ENCODE measurements at places on chromosomes 4 and X.
A peak's percentile ranks its signal among the peaks of the same experiment; 100 is the strongest.

- DNase-seq, result no peak
These were observed 176.7 kb downstream of the SLC39A8 start for GRCh38 chr4:102168580-102168979.

DNA sequence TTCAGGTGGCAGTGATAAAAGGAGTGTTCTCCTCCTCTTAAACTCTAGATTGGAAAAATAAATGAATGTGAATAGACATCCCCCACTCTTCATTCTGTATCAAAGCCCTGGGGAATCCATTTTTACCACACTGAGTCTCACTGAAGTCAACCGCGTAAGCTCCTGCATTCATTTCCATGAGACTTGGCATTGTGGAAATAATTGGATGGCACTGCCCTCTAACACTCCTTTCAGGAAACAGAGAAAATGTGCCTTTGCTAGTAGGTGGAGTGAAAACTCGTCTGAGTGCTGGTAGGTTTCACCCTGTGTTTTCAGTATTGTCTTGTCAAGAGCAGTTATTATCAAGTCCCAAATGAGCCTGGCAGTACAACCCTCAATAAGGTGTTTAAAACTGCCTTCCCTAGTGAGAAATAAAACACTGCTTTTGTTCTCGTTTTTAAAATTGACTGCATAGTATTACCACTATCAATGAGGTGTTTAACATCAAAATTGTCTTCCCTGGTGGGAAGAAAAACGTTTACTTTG is 9.7 kb upstream of the CDKN2AIP start:
- no peak for DNase-seq

- DNase-seq, result no peak
These were observed 402.9 kb downstream of the PCDH18 start for GRCh38 chr4:137129441-137129840.

GRCh38 chr4:6502147-6502546 is 29.7 kb upstream of the PPP2R2C start:
- DNase-seq, result no peak

- DNase-seq, result peak; percentile 91
These were observed 1.5 kb downstream of the DCUN1D4 start for GRCh38 chr4:51844153-51845054.

DNA sequence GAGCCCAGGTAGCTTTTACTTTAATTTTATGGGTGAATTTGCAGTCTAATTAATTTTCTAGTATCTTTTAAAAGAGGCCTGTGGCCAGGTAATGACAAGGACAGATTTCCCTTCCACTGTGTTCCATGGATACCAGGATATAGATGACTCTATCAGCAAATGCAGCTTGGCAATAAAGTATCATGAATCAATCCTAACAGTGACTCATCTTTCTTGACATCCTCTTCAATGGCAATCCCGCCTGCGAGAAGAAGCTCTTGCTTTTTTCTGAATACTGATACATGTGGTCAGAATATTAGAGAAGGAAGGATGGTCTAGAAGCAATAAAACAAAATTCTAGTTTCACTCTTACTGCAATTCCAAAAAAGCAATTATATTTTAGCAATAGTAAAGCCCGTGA is 267.8 kb downstream of the DTHD1 start:
- DNase-seq, result no peak

DNA sequence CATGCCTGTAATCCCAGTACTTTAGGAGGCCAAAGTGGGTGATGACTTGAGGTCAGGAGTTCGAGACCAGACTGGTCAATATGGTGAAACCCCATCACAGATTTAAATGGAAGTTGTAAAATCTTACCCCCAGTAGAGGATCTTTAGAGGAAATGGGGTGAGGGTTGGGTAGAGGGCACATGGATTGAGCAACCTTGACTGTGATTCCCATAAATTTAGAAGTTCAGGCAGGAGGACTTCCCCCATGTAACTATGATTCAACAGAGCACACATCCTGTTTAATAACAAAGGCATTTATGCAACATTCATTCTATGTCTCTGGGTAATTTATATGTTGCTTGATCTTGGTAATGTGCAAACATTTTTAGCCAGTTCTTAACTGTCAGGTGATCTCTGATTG is 143.1 kb downstream of the RBM47 start:
- DNase-seq, result no peak

- no peak for DNase-seq
These were observed 135.4 kb upstream of the OTUD4 start for GRCh38 chr4:145315811-145316225.

- no peak for DNase-seq
These were observed 316.7 kb downstream of the ARHGAP10 start for GRCh38 chr4:148048598-148048997.

GRCh38 chr4:75385106-75385505 is 129.1 kb downstream of the RCHY1 start:
- DNase-seq, result no peak

DNA sequence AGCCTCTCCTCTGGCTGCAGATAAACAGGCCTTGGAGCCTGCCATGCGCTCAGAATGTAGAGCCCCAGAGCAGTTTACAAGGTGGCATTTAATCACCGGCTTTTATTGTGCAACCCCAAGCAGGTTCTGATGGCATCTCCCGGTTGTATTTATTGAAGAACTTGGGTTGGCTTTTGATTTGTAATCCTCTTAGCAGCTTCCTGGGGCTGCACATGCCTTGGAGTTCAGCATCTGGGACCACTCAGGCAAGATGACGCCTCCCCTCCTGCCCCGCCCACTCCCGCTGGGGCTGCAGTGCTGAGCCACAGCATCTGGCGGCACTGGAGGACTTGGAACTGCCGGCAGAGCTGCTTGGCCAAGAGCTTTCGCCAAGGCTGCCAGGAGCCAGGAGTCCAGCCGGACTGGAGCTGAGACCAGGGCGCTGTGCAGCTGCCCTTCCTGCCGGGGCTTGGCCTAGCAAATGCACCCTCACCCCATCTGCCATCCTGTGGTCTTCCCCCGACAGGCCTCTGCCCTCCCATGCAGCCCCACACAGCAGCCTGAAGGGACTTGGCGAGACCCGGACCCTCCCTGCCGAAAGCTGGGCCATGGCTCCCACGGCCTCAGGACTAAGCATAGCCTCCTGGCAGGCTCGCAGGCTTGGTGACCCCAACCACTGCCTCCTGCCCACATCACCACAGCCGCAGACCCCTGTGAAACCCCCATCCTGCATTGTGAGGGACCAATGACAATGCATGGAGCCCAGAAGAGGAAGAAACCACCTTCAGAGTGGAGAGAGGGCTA is 5.4 kb downstream of the HTRA3 start:
- no peak for DNase-seq

- DNase-seq, result no peak
These were observed 52.7 kb upstream of the BCOR start for GRCh38 chrX:40150503-40150902.

GRCh38 chrX:150270622-150271021 is 92.5 kb upstream of the MAMLD1 start:
- no peak for DNase-seq

GRCh38 chrX:136745215-136746173 is 35.2 kb downstream of the ARHGEF6 start:
- DNase-seq, result no peak

GRCh38 chrX:72029483-72030411 is 102.0 kb downstream of the RTL5 start:
- no peak for DNase-seq

DNA sequence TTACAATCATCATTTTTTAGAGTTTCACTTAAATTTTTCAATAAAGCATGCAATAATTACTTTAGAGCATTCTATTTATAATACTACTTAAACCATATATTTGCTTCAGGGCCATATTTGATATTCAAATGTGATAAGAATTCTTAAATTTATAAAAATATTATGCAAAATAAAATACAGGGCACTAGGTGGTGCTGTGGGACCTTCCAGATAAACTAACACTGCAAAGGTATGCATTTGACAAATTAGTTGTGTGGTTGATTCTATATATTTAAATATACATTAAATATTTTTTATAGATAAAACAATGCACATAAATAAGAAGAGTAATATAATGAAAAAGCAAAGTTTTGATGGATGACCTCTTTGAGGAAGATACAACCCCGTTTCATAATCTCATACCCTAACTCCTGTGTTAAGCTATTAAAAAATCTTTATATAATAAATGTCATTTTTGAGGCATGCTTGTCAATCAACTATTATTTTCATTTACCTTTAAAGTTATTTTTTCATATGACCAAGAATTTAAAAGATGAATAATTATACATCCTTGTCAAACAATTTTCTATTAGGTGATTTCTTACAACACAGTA is 128.4 kb downstream of the REELD1 start:
- DNase-seq, result peak; percentile 38

- DNase-seq, result no peak
These were observed 240.1 kb upstream of the PPP1R2C start for GRCh38 chrX:43018031-43018430.
